Midbrain (tissue), 1 donor: ENCODE measurements at places on chromosomes 5 and 9.

GRCh38 chr9:25117791-25118190 lies 560.5 kb downstream of the TUSC1 start:
- no peak for DNase-seq

DNA sequence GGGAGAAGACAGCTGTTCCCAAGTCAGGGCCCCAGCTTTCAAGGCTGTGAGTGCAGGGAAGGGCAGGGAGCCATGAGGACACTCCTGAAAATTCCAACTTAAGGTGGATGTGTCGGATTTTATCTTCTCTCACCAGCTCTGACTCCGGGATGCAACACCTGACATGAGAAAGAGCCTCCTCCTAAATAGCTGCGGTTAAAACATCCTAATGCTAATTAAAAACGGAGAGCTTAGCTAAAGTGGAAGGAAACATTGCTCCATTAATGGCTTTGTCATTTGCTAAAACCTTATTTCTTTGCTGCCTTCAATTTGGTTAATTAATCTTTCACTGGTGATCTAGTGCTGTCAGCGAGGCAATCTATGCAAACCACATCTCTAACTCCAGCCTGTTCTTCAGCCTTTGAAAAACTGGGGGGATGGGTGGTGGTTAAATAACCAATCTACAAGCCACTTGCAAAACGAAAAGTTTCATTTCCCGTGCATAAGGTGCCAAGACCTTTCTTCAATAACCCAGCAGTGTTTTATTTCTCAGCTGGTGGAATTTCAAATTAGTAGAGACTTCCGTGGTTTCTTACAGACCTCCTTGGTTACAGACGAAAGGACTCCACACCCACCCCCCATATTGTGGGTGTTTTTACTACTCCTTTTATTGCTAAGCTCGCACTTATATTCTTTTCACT lies 379.6 kb downstream of the MLLT3 start:
- DNase-seq = peak; percentile 0

- DNase-seq = no peak
Measured at GRCh38 chr5:11560915-11561697, 343.1 kb downstream of the CTNND2 start.

DNA sequence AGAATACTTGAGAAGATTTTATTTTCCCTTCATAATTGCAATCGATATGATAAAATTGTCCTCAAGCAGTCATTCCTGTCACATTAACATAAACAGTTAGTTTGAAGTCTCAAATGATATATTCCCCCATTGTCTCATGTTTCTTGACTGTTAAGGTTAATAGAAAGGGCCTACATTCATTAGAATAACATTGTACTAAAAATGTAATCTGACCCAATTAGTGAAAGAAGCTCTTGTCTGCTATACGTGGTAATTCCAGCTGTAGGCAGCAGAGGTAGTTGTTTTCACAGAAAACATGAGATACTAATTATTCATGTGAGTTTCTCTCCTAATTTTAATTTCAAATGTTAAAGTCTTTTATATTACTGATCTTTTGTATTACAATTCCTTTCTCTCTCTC lies 25.9 kb upstream of the AP3B1 start:
- DNase-seq = peak; percentile 39

DNA sequence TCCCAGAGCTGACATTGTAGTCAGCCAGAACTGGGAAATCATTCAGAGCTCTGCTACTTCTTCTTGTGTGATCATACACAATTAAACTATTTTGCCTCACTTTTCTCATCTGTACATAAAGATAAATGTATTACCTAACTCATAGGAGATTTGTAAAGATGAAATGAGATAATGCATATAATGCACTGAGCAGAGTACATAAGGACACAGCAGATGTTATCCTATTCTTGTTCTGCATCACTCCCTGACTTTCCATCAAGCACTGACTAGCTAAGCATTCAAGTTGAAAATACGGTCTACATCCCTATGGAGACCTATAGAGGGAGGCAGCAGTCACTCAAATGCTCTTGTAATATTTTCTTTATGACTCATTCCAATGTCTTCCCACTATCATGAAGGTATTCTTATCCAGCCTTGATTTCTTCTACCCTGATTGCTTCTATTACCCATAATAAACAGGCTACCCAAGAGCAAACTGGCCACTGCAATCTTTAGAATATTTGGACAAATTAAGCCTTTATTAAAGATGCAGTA lies 16.3 kb upstream of the PRR16 start:
- no peak for DNase-seq

- peak; percentile 92 for DNase-seq
Measured at GRCh38 chr9:131289301-131290035, at the start of gene PLPP7. PLPP7 (plus strand) TSS chr9:131289723; CDS start chr9:131289998, 275 bp downstream.
